A549 treated with dexamethasone at 1 μM for 4 hours (cell line): ENCODE measurements at places on chromosomes 7 and 10. TPM values are rescaled to one million over a fixed set of nuclear protein-coding genes. Genes with fewer than 3 reads are reported as not detected.

The TUBB8 gene
- total RNA-seq = 0.04 to 0.15 TPM (median 0.07 TPM) in 5 replicates

The ARHGEF5 gene
- 2.9 to 3.2 TPM (median 3.0 TPM) in 5 replicates for total RNA-seq

The NKX1-2 gene
- total RNA-seq = 0.02 to 0.08 TPM (median 0.05 TPM) in 4 of 5 replicates, not detected in the other

The THNSL1 gene
- total RNA-seq = 3.2 to 4.7 TPM (median 4.5 TPM) in 5 replicates

The EBLN1 gene
- 0.07 to 0.18 TPM (median 0.11 TPM) in 3 of 5 replicates, not detected in the others for total RNA-seq

The NKX2-3 gene
- total RNA-seq = 0.05 TPM in 2 of 5 replicates, not detected in the others

The HOGA1 gene
- 1.9 to 3.2 TPM (median 2.3 TPM) in 5 replicates for total RNA-seq

The RASA4B gene
- 0.70 to 2.3 TPM (median 2.0 TPM) in 5 replicates for total RNA-seq

The SDHAF3 gene
- total RNA-seq = 19.0 to 36.4 TPM (median 23.9 TPM) in 5 replicates

The NPTX2 gene
- 0.12 to 0.27 TPM (median 0.20 TPM) in 5 replicates for total RNA-seq

The LLCFC1 gene
- not detected in 5 replicates for total RNA-seq

The AKR1B15 gene
- total RNA-seq = 32.2 to 43.4 TPM (median 40.3 TPM) in 5 replicates

The LEP gene
- not detected in 5 replicates for total RNA-seq

The GPNMB gene
- total RNA-seq = 2.8 to 4.6 TPM (median 3.4 TPM) in 5 replicates

The ZCWPW1 gene
- total RNA-seq = 0.86 to 1.7 TPM (median 1.5 TPM) in 5 replicates

The EPHB6 gene
- total RNA-seq = 0.20 to 0.84 TPM (median 0.77 TPM) in 5 replicates

The FLNC gene
- 2.9 to 6.0 TPM (median 3.9 TPM) in 5 replicates for total RNA-seq

The HGF gene
- 0.07 to 0.19 TPM (median 0.14 TPM) in 3 of 5 replicates, not detected in the others for total RNA-seq

The CNNM1 gene
- total RNA-seq = 24.4 to 34.0 TPM (median 28.5 TPM) in 5 replicates

The HTR5A gene
- not detected in 5 replicates for total RNA-seq

The MBL2 gene
- not detected in 5 replicates for total RNA-seq

The DRGX gene
- 0.05 TPM in 2 of 5 replicates, not detected in the others for total RNA-seq

The TAC1 gene
- total RNA-seq = 0.11 to 0.34 TPM (median 0.11 TPM) in 3 of 5 replicates, not detected in the others
